Stimulated activated CD8-positive, alpha-beta memory T cell treated with anti-CD3 and anti-CD28 coated beads, Interleukin-7, amount 100 ng/mL, for 4 hours (primary cell): ENCODE measurements at places on chromosomes 12 and 14.
A peak's percentile ranks its signal among the peaks of the same experiment; 100 is the strongest.

- no peak for DNase-seq
Measured at GRCh38 chr12:116549993-116550392, 9.2 kb upstream of the MAP1LC3B2 start.

DNA sequence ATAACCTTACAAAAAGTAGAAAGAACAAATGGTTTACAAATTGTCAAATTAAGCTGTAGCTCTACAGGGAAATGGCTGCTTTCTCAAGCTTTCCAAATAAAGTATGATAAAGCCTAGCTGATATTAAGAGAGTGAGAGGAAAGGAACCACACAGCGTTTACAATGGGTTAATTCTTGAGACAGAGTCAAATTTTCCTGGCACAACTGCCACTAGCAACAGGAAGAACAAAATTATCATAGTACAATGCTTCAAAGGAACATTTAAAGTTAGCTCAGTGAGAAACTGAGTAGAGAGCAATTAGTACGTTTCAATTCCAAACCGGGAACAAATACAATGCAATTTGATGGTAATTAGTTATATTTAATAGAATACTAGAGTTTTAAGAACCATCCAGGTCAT, 116.0 kb downstream of the PPP1R12A start:
- DNase-seq = no peak

GRCh38 chr12:57623811-57624390, 9.1 kb downstream of the B4GALNT1 start:
- no peak for DNase-seq

DNA sequence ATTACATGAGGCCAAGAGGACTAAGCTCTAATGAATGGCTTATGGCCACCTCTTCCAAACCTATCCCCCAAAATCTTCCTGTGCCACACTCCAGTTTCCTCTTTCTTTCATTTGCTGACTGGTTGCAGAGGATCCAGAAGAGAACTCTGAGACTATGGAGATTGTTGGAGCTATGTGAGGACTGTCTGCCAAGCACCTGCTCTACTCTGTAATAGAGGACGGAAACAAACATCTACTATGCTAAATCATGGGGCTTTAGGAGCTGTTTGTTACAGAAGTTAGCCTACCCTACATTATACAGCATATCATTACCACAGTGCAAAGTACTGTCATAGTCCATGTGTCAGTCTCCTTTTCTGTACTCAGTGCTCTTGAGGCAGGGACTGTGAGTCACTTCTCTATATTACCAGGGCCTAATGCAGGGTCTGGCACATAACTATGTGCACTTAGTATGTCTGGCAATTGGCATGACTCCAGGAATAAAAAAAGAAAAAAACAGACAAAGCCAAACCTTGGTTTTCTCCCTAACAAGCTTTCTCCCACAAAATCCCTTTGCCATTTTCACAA, 95.1 kb downstream of the RPAP3 start:
- DNase-seq = no peak

DNA sequence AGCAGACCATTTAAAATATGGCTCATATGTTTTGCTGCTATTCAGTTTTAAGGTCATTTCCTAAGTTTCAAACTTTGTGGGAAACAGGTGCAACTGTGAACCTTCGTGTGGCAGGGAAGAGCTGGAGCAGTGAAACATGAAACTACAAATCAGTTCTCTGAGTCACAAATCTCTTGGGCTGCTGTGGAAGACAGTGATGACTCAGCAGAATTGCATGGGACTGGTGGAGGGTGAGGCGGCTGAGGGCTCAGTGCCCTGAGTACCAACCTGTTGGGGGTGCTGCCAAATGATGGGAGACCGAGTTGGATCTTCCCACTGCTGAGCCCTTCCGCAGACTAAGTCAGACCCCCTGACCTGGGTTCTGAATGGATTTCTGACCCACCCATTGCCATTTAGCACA, 8.4 kb upstream of the CALM1 start:
- DNase-seq = no peak

DNA sequence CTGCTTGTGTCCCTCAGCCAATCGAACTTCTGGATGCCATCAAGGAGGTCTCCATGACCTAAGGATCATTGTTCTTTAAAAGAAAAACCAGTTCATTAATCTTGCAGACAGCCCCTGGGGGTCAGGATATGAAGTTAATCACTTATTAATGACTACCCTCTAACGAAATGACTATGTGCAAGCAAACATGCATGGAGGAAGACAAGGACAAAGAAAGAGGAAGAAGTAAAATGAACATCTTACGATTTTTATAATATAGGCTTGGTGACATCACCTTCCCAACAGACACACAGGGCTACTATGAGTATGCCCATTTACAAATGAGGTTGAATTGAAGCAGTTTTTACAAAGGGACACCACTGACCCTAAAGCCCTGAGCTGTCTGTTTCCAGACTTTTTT, 111.1 kb upstream of the AMIGO2 start:
- no peak for DNase-seq

DNA sequence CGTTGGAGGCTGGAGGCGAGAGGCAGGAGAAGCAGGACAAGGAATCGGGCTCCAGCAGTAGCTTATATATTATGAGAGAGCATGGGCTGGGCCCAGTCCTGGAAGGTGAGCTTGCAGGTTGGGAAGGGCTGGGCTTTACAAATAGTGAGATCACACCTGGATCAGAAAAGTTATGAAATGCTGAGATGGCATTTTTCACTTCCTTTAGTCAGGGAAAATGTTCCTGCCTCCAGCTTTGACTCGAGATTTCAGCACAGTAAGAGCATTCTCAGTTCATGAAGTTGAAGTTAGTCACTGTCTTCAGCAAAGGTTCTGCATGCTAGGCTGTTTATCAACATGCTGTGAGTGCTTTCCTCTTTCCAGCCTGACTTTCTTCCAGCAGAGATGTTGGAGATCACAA, at the start of gene KRT6C:
Gene KRT6C (minus strand): TSS at position 38 of the 400 bp plus-strand sequence. CDS start 68 bp downstream, outside the sequence.
- DNase-seq = no peak

DNA sequence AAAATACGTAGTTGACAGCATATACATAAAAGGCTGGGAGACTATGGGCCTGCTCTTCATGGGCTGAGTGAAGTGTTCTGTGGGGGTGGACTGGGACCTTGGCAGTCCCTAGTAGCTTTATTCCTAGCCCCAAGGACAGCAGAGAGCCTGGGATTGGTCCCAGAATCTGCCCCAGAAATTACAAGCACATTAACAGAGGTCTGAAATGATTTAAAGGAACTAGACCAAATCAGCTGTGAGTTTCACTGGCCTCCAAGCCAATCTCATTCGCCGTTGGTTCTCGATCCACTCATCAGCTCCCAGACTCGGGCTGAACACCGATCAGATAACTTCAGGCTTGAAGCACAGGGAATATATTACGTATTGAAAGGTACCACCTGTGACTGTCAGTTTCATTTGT, 77.0 kb upstream of the PSMC1 start:
- DNase-seq = no peak

DNA sequence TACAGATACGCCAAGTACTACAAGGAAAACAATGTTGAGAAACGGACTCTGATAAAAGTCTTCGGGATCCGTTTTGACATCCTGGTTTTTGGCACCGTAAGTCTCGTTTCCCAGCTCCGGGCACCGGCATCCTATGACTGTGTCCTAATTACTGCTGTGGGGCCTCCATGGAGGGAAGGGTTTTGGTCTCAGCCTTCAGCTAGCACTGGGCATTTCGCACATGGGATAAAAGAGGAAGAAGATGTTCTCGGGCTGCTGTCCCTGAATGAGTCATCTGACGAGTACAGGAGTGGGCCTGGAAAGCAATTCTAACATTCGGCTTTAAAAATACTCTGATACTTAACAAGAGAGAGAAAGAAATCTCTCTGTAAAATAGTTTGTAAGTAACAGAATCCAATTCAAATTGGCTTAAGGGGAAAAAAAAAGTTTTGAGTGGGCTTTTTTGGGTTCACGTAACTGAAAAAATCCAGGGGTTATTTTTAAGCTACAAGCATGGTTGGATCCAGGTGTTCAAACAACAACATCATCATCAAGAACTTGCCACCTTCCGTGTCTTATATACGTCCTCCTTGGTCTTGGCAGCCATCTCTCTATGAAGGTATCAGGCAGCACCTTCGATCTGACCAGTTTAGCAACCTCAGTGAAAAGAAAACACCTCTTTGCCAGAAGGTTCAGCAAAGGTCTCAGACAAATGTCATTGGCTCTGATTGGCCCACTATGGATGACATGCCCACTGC, 34.4 kb upstream of the P2RX4 start:
- DNase-seq = no peak

DNA sequence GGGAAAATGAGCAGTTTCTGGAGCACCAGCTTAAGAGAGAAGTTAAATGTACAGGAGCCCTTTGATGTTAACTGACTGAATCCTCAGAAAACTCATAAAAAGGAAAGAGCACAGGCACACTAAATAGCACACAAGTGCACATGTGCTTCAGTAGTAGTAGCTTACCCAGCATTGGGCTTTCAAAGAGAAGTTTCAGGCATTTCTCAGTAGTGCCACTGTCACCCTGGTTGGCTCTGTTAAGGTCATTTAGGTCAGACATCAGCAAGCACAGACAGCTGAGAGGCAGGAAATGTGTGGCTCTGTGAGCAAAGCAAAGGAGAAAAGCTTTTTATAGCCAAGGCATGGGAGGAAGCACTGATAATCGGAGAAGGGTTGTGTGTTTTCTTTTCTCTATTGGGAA, 96.3 kb upstream of the HIF1A start:
- DNase-seq = no peak

- no peak for DNase-seq
Measured at GRCh38 chr14:79438696-79439342, 772.5 kb downstream of the DIO2 start.

DNA sequence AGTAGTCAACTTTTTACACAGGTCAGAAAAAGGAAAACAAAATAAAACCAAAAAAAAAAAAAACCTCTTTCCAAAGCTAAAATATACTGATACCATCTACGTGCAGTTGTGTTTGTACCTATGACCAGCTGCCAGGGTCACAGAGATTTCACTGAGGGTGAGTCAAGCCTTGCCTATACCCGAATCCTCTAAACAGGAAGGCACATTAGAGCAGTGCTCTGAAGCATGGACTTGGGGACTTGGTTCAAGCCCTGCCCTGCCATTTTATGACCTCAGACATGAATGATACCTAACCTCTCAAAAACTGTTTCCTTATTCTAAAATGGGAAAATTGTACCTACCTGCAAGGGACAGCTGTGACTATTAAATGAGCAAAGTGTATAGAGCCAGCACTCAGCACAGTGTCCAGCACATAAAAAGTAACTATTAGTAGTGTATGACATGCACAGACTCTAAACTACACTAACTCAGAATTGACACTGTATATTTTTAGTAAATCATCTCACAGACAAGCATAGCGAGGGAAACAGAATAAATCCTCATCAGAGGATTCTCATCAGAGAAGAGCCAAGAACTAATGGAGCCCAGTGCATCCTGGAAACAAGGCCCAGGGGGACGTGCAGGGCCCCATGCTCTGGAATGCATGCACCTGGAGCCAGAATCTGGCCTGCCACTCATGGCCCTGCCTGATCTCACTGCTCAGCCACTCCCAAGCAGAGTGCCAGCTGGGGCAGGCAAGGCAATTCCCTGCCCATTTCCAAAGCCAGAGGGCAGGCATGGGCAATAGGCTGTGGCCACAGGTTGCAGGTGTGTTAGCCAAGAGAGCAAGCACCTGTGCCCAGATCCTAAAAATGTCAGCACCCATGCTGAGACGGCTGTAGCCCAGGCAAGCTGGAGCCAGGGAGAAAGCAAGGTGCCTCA, 57.0 kb downstream of the NT5DC3 start:
- DNase-seq = no peak

DNA sequence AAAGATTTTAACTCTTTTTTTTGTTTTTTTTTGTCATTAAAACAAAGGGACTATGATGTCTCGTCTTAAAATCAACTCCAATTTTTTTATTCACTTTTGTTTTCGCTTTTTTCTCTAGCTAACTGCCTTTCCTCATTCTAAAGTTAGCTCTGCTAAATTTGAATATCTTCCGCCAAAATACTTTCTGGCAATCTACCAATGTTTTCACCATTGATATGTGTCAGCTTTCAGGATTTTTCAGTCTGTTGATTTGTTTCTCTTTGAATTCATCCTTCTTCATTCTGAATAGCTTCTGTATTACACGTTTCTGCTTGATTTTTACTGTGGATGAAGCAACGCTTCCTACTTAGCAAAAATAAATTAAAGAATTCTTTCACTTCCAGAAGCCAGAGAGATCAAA, 38.7 kb upstream of the NOVA1 start:
- DNase-seq = no peak

DNA sequence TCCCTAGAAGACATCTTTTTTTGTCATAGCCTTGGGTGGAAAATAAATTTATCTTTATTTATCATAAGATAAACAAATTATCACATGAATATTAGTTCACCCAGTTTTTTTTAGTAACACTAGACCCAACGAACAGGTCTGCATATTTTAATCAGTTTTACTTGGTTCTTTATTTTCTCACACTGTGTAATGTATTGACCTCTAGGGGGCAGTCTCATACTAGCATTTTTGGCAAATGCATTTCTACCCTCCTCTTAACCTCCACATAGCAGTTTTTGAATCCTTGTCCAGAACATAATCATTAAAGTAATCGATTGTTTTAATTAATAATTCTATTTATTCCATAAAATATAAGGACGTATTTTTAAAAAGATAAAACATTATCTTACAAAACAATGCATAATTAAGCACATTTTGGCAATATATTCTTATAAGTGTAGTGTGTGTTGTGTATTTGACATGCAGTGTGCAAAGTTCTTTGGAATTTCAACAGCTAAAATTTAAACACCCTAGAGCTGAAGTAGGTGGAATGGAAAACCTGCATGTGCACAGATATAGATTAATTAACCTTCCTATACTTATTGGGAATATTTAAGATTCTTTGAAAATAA, 31.6 kb upstream of the PTPRQ start:
- no peak for DNase-seq

DNA sequence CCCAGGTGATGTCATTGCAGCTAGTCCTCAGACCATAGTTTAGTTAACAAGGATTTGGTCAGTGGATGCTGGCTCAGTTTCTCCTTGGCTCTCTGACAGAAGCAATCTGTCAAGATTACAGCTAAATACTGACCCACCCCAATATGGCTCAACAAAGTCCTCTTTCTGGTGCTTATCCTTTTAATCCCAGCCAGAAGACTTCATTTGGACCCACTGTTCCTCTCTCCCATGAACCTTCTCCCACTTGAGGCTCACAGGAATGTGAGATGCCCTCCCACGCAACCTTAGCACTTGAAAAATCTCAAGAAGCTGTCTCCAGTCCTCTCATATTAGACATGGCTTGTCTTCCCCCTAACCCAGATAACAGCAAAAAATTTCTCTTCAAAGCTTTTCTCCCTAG, 47.7 kb downstream of the C12orf50 start:
- no peak for DNase-seq

DNA sequence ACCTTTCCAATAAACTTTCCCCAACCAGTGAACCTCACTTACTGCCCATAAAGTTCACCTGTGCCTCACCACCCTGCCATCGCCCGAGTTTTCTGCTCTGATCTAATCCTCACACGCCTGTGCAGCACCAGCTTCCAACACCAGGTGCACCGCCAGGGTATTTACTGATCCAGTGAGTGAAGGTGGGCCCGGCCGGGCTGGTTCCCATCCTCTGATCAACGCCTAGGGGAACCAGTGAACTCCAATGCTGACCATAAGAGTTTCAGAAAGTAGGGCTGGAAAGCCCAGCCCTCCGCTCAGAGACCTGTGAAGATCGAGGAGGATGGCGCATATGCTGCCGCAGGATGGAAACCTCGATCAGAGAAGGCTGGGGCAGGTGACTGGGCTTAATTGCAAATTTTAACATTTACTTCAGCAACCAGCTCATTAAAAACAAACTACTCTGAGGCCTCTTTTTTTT, 685 bp upstream of the MYL6B start:
- peak; percentile 48 for DNase-seq
